NCI-H2081 (cell line): ENCODE measurements at places on chromosomes 16 and 17.
A peak's percentile ranks its signal among the peaks of the same experiment; 100 is the strongest.

GRCh38 chr16:64391063-64391600, 730.7 kb downstream of the CDH11 start:
- no peak for DNase-seq

GRCh38 chr17:329784-330420, 22.7 kb downstream of the RPH3AL start:
- DNase-seq: no peak

DNA sequence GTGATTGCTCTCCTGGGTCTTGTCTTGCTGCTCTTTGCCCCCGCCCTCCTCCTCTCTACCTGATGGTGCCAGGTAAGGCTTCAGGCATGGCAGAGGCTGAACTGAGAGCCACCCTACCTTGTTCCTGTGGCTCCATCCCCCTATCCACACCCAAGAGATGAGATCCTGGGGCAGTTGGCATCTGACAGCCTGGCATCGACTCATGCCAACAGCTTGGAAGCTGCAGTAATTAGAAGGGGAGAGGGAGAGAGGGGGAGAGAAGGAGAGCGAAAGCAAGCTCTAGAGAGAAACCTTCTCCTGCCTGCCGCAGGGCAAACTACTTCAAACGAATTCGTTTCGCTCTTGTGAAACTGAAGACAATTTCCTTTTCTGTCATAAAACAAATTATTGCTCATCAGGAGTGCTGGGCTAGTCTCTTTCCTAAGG, 13.8 kb upstream of the SP6 start:
- DNase-seq: no peak

DNA sequence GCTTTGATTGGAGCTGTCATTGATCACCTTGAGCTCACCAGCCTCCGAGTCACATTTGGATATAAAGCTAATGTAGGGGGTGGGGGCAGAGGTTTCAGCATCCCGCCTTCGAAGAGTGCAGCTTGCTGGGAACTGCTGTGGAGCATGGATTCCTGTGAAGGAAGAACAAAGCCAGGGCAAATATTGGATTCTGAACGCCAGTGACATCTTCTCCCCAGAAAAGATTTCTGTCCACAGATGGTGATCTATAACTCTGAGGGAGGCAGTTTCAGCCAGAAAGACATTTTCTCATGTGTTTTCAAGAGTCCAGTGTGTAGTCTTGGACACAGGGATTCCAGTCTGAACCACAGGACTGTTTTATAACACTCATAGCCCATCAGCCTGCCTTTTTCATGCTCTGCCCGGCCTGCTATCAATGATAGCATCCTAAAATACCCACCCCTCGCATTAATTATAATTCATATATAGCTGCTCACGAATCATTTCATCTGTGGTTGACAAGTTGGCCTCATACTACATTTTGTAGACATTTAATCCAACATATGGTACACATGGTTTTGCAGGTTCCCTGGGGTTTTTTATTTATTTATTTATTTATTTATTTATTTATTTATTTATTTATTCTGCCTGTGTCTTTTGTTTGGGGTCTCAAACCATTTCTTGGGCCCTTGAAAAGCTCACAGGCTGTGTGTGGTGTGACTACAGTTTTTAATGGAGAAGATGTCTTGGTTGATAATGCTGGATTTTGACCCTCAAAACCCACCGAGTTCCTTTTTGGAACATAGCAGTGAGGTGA, 47.1 kb upstream of the SALL1 start:
- no peak for DNase-seq

DNA sequence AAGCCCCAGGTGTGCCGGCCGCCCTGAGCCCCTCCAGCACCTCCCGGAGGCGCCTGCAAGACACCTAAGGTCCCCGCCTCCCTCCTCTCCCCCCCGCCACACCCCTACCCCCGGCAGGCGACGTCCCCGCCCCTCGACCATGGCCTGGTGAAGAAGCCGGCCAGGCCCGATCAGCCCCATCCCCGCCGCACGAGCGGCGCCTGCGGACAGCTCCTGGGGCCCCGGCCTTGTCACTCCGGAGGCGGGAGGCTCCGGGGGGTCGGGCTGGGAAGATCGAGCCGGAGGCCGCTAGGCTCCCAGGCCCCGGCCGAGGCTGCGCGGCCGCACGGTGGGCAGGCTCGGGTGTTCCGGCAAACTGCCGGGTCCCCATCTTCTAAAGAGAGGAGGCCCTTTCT, 405 bp upstream of the ACE start:
- DNase-seq: peak; percentile 53

GRCh38 chr17:8315764-8316217, 5.8 kb downstream of the ARHGEF15 start:
- DNase-seq: no peak

DNA sequence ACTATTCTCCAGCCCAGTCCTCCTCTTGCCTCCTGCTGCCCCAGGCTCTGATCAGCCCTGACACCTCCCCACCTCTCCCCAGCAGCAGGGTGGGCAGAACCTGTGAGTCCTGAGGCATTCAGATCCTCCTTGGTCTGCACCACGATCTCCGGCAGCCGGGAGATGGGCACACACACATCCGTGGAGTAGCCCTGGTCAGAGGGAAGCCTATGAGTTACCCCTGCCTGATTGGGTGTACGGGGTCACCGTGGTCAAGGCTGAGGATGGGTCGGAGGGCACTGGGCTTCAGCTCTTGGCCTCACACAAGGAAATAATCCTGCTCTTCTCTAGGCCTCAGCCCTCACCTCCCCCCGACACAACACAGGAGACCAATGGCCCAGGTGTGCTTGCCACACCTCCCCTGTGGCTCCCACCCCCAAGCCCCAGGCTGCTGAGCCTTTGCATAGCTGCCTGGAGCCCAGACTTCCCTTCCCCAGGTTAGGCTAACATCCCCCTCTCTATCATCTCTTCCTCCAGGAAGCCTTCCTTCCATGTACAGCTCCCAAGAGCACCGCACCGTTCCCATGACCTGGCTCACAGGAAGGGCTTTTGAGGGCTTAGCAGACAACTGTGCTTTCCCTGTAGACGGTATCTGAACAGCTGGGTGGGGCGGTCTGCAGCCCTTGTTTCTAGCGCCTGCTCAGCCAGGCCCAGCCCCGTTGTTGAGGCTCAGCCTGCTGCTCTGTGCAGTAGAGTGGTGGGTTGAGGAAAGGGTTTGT, 3.7 kb downstream of the LDHD start:
- DNase-seq: no peak
